Effector memory CD4-positive, alpha-beta T cell (primary cell): ENCODE measurements at places on chromosomes 1 and 21.

DNA sequence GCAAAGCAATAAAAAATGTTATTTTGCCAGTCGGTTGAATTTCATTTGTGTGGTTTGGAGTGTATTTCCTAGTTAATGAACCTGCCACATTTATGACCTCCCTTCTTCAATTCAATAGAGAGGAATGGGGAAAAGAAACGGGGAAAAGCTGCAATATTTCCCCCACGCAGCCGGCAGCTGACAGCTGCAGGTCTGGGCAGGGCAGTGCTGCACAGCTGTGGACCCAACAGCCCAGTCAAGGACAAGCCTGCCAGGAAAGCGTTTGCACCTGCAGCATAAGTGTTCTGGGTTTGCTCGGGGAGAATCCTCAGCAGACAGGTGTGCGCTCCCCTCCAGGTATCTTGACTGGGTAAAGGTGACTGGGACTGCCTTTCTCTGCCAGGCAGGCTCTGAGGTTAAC, 53.4 kb downstream of the FBXO2 start:
- DNase-seq = no peak

DNA sequence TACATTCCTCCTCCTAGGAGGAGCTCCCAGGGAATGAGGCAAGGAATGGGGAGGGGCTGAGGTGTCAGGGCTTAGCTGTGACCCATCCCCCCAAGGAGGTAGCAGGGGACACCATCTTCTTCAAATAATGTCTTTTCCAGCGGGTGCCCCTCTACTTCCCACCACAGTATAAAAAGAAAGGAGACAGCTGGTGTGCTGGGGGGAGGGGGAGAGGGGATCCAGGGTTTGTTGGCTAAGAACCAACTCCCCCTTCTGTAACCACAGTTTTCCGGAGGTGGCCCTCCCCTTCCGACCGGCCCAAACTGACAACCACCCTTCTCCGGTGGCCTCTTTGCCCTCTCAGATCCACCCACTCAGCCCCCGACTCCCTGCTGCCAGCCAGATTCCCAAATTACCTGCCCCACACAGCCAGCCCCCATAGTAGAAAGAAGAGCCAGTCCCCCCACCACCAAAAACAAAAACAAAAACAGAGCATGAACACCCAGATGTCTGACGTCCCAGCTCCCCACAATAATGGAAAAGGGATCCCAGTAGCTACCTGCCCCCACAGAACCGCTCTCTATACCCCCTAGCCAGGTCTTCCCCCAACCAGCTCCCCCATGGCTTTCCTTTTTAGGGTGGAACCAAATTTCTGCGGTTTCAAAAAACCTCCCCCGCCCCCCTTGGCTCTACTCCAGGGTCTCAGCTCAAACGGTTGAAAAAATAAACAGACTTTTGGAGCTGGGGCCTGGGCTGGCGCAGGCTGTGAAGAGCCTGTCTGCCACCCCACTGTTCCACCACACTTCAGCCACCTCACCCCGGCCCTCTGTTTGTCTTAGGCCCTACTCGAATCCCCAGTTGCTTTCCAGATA, 2.1 kb downstream of the ARHGEF2 start:
- peak; percentile 40 for DNase-seq

- no peak for DNase-seq
Measured at GRCh38 chr1:27394282-27394658, 1.8 kb downstream of the GPR3 start.

- DNase-seq = no peak
Measured at GRCh38 chr1:235098991-235099390, 29.6 kb downstream of the TOMM20 start.

GRCh38 chr1:89965193-89965768, 29.6 kb upstream of the ZNF326 start:
- DNase-seq = no peak

GRCh38 chr1:153428791-153429190, 12.5 kb downstream of the S100A7A start:
- no peak for DNase-seq

DNA sequence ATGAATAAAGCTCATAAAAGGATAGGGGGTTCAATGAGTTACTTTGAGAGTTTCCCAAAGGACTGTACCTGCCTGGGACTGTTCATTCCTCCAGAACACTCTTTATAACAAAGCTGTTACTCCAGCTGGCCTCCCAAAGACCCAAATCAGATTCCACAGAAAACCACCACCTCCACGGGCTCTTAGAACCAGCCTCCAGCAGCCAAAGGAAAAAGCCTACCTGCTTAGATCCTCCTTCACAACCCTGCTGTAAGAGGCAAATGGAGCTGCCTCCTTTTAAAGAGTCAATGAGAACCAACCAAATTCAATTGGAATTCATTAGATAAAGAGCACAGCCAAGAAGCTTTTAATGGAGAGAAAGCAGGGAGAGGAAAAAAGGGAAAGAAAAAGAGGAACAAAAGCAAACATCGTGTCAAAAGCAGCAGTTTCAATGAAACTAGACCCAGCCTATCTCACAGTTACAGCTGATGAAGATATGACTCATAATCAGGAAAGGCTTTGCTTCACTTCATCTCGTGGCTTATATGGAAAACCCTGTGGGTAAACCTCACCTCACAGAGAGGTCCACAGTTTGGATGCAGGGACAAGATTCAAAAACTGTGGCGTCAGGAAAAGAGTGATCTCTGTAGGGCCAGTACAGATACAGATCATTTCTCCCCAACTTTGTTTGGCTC, 27.8 kb upstream of the FMO4 start:
- DNase-seq = no peak

DNA sequence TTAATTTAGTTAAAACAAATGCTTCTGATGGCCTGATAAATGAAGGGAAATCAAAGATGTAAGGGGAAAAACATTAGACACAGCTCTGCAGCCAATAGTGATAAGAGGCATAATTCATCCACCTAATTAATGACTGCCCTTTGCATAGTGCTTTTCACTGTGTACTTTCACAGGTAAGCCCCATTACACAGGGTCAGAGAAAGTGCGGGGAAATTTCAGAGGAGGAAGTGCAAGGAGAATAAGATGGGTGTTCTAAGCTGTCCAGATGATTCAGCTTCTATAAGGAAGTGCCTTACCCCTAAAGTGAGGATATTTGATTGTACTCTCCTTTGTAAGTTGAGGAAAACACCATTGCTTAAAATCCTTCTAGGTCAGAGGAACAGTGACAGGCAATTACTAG, 88.0 kb downstream of the NR5A2 start:
- no peak for DNase-seq

DNA sequence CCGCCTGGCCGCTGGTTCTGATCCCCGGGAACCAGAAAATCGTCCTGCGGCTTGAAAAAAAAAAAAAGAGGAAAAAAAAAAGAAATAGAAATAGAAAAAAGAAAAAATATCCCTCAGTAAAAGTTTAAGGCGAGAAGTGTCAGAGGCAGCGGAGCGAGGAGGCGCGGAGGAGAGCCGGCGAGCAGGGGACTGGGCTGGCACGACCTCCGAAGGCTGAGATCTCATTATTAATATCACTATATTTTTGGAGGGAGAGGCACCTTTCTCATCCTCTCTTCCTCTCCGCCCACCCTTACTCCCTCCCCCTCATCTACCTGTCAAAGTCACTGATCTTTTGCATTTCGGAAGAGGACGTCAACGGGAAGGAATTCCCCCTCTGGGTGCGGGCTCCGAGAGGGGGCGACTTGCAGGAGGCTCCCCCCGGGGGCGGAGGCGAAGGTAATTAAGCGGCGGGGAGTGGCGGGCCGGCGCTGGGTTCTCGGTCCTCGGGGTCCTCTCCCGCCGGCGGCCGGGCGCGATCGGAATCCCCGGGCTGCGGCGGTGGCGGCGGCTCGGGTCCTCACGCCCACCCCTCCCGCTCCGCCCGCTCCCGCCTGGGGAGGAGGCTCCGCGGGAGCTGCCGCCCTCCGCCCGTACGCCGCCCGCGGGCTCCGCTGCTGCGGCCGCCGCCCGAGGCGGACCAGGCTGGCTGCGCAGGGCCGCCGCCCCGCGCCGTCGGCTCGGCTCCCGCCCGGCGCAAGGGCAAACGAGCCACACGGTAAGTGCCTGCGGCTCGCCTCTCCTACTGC, at the start of gene NTNG1:
Gene NTNG1 (plus strand): TSS at position 337 of the 788 bp plus-strand sequence.
- no peak for DNase-seq

GRCh38 chr1:186463511-186463910, 2.6 kb upstream of the PDC start:
- DNase-seq = no peak

DNA sequence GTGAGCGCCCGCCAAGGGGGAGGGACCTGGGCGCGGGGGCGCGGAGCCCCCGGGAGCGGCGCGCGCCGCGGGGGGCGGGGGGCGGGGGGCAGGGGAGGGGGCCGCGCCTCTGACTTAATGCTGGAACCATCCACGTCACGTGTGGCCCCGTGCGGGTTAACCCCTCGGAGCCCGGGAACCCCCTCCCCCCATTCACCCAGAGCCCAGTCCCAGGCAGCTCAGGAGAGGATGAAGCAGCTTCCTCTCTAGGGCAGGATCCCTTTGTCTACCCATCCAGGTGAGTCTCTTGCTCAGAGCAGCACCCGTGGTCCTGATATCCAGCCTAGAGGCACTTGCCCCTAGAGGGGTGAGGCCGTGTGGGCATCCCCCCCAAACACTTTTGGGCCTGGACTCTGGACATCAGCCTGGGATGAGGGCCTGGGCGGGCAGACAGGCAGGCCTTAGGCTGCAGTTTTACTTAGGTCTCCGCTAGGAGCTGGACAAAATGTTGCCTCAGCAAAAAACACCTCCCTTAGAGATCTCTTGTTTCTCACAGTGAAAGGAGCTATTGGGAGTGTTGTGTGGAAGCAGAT, at the start of gene ALX3:
Gene ALX3 (minus strand): TSS at position 2 of the 572 bp plus-strand sequence. CDS start 60 bp downstream, outside the sequence.
- no peak for DNase-seq

- no peak for DNase-seq
Measured at GRCh38 chr1:177384461-177384860, 213.7 kb downstream of the BRINP2 start.

GRCh38 chr1:18554597-18554996, 73.9 kb downstream of the KLHDC7A start:
- DNase-seq = no peak

DNA sequence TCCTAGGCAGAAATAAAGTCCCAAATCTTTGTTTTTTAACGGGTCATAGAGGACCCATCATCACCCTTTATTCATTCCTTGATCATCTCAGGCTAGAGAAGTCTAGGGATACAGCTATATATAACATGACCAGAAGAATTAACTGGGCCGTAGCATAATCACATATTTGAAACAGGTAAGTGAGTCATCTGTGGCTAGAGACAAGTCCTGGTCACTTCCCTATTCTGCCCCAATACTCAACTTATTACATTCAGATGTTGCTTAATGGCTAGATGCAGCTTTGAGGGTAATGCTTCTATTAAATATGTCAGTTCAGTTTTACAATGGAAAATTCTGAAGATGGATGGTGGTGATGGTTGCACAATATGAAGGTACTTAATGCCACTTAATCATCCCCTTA, 47.0 kb downstream of the EXO1 start:
- no peak for DNase-seq

DNA sequence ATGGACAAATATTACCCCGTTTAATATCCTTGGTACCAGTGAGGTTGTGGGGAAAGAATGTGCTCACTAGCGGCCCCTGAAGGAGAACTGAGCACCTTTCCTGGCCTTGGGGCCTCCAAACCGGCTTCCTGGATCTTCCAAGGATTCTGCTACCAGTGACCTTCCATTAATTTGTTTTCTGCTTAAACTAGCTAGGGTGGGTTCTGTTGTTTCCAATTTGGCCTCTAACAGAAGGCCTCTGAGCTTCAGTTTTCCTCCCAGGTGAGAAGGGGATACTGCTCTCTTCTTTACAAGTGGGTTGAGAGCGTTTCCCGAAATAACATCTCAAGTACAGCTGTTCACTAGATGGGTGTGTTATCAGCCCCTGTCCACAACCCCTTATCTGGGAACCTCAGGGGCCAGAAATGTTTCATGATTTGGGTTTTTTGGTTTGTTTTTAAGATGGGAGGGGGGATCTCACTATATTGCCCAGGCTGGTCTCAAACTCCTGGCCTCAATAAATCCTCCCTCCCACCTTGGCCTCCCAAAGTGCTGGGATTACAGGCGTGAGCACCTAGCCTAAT, 16.9 kb upstream of the IFNGR2 start:
- no peak for DNase-seq

GRCh38 chr1:238681021-238681420, 705.3 kb upstream of the CHRM3 start:
- no peak for DNase-seq

DNA sequence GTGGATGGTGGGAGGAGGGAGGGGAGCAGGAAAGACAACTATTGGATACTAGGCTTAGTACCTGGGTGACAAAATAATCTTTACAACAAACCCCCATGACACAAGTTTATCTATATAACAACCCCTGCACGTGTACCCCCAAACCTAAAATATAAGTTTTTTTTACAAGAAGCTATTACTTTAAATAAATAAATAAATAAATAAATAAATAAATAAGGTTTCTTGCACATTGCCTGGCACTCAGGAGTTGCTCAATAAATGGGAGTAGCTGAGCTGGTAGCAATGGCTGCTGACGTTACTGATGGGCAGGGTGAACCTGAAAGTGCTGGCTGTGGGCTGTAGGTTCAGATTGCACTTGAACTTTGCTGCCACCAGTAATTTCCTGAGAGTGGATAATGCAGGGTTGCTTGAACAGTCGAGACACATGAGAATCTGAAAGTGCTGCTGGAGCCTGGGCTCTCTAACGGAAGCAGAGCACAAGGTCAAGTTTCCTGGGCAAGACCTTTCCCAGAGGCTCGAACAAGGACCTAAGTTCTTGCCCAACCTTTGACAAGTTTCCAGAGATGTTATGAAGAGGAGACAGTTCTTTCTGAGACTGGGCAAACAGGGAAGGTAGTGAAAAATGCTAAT, 14.8 kb upstream of the KCNE2 start:
- no peak for DNase-seq

DNA sequence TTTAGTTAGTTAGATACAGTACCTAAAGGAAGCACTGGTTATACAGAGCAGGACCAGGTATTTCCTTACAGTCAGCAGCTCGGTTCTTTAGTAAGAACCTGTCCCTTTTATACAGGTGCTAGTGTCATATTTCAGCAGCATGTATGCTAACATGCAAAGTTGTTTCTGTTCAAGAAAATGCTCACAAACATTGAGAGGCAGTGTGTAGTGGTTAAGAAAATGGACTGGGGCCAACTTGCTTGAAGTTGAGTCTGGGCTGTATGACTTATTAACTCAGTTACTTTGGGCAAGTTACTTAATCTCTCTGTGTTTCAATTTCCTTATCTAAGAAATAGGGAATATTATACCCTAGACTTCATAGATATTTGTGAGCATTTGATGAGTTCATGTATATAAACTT, 31.1 kb downstream of the AK4 start:
- no peak for DNase-seq

- DNase-seq = no peak
Measured at GRCh38 chr1:31723828-31724359, 20.1 kb upstream of the COL16A1 start.

DNA sequence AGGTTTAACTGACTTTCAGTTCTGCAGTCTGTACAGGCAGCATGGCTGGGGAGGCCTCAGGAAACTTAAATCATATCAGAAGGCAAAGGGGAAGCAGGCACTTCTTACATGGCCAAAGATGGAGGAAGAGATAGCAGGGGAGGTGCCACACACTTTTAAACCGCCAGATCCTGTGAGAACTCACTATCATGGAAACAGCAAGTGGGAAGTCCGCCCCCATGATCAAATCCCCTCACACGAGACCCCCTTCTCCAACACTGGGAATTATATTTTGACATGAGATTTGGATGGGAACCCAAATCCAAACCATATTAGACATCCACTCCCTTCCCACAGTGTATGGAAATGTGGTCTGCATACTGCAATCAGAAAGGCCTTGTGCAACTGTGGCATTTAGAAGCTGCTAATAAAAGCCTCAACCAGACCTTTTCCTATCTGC, 148.2 kb downstream of the FCRL5 start:
- no peak for DNase-seq

GRCh38 chr1:168811176-168811575, 82.2 kb upstream of the DPT start:
- DNase-seq = no peak

GRCh38 chr1:27868932-27869718, 3.2 kb upstream of the THEMIS2 start:
- peak; percentile 56 for DNase-seq
